KBM-7 (cell line): ENCODE measurements at places on chromosomes 7 and 10.

- no peak for DNase-seq
These were observed 133.2 kb downstream of the CAMK1D start for GRCh38 chr10:12482587-12482986.

DNA sequence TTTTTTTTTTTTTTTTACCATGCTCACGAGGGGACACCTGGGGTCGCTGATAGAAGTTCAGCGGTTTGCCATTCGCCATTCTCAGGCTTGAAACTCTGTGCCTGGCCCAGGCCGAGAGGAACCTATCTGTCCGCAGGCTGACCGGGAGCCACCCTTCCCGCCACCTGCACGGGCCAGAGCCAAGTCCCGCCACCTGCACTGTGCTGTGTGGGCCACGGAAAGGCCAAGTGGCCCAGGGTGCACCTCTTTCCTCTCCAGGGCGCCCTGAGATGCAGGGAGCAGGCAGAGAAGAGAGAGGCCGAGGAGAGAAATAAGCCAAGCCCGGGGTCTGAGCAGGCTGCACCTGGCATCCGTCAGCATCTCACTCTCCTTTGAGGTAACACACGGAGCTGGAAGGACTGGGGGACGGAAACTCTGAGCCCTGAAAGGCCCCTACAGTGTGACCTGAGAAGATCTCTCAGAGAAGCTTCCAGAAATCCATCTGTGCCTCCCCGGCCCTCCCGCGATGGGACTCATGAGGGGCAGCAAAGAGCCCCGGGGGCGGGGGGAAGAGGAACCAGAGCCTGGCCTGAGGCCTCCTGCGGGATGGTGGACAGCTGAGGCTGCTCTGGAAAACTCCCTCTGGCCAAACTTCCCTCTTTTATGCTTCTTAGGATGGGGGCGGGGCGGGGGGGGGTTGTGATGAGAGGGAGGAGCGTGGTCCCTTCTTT is 46.6 kb downstream of the PRKAG2 start:
- DNase-seq: no peak

DNA sequence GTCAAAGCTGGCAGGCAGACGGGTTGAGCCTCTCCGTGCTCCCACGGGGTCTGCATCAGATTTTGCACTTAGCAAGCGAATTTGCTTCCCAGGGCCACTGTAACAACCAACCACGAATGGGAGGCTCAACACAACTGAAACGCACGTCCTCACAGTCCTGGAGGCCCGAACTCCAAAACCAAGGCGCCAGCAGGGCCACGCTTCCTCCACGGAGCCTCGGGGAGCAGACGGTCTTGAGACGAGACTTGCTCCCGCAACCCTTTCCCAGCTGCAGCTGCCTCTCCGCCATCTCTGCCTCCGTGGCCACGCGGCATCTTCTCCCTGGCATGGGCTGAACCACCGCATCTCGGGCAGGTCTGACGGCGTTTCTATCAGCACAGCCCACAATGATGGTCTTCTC is 30.2 kb upstream of the INSIG1 start:
- DNase-seq: no peak

GRCh38 chr7:36207451-36208291 is 54.6 kb downstream of the EEPD1 start:
- peak; percentile 78 for DNase-seq

- no peak for DNase-seq
These were observed 106.2 kb downstream of the ZMYND11 start for GRCh38 chr10:241451-241850.

- no peak for DNase-seq
These were observed 20.3 kb upstream of the TIAL1 start for GRCh38 chr10:119616882-119617570.

DNA sequence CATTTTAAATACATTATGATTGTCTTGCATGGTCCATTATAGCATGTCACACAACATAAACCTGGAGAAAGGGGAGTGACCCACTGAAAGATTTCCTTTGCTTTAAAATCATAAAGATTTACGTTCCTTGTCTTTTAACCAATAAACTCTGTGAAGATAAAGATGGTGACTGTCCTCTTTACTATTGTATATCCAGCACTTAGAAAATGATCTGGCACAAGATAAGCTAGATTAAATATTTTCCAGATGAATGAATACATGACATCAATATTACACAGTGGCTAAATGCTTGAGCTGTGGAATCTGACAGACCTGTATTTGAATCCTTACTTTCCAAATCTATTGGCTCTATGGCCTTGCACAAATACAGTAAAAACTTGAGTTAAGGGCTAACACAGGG is 938.4 kb downstream of the SORCS1 start:
- no peak for DNase-seq

DNA sequence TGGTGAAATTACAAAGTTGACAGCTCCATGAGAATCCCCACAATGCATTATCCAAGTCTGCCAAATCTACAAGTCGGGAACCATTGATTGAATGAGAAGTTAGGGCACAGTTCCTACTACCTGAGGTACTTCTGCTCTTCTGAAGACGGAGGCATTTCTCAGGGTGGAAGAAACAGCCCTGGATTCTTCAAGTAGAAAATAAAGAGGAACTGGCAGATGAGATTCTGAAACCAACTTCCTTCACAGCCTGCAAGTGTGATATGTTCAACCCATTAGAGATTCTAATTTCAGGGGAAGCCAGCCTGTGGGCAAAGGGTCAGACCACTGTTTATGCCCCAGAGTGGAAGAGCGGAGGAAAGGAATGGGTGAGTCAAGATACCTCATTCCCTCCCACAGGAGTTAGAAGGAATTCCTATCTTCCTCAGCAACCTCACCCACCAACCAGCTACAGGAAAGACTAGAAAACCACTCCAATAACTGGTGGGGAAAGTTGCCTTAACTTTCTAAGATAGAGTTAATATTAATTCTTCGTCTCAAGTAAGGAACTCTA is 50.5 kb upstream of the BMPER start:
- DNase-seq: no peak

GRCh38 chr10:74056050-74056818 is 58.3 kb downstream of the VCL start:
- DNase-seq: no peak

- DNase-seq: no peak
These were observed 26.3 kb downstream of the CREM start for GRCh38 chr10:35152992-35153391.

GRCh38 chr10:71264345-71265200 is 52.2 kb downstream of the UNC5B start:
- no peak for DNase-seq

DNA sequence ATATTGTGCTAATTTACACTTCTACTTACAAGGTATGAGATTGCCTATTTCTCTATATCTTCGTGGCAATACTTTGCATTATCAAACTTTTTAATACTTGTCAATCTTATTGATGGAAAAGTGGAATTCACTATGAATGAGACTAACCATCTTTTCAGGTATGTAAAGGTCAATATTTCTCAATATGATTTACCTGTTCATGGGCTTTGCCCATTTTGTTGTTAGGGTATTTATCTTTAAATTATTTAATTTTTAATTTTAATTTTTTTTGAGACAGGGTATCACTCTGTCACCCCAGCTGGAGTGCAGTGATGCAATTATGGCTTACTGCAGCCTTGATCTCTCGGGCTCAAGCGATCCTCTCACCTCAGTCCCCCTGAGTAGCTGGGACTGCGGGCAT is 47.8 kb upstream of the LCOR start:
- DNase-seq: no peak

DNA sequence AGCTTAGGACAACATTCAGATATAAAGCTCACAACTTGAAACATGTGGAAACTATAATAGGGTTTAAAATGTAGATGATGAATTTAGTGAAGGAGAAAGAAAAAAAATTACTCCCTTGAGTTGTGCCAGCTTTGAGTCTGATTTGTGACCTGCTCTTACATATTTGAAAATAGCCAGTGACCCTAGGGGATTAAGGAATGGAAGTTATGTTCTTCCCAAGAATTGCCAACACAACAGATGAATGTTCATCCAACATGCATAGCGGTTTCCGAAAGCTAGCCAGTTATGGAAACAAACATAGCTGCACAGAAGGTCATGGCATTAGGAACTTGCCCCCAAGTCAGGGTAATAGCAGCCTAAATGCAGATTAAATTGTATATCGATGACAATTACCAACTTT is 10.8 kb downstream of the TMEM196 start:
- no peak for DNase-seq

DNA sequence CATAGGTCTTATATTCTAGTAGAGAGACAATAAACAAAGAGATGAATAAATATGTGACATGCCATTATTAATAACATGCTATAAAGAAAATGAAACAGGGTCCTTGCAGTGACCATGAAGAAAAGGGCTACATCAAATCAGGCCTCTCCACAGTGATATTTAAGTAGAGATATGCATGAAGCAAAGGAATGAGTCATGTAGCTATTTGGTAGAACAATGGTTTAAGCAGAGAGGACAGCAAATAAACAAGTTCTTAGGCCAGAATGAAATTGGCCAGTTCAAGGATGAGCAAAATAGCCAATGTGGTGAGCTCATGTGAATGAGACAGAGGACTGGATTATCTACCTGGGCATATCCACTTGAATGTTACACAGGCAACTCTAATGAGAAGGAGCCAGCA is 172.2 kb upstream of the FERD3L start:
- DNase-seq: no peak

GRCh38 chr10:80444646-80445319 is 9.3 kb upstream of the TSPAN14 start:
- peak; percentile 89 for DNase-seq

- DNase-seq: no peak
These were observed 60.9 kb downstream of the ABCC2 start for GRCh38 chr10:99843310-99843709.

GRCh38 chr7:50783303-50783702 is 607 bp upstream of the GRB10 start:
- DNase-seq: no peak

DNA sequence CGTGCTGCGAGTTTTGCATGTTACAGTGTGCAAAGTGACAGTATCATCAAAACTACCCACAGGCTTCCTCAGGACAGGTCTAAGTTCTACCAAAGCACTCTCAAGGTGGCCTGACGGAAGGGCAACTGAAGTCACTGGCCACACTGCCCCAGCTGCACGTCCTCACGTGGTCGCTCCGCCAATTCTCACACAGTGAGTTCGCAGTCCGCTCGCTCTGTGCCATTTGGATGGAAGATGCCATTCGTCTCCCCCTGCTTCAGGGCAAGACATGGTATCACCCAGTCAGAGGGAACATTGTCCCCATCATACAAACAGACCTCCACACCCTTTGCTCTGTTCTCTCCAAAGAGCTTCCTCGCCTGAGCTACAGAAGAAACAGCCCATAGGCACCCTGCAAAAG is 109.6 kb upstream of the COBL start:
- no peak for DNase-seq

- no peak for DNase-seq
These were observed 14.7 kb downstream of the SRI start for GRCh38 chr7:88205179-88205578.

- DNase-seq: no peak
These were observed 696.7 kb downstream of the LRMDA start for GRCh38 chr10:76127984-76128589.

DNA sequence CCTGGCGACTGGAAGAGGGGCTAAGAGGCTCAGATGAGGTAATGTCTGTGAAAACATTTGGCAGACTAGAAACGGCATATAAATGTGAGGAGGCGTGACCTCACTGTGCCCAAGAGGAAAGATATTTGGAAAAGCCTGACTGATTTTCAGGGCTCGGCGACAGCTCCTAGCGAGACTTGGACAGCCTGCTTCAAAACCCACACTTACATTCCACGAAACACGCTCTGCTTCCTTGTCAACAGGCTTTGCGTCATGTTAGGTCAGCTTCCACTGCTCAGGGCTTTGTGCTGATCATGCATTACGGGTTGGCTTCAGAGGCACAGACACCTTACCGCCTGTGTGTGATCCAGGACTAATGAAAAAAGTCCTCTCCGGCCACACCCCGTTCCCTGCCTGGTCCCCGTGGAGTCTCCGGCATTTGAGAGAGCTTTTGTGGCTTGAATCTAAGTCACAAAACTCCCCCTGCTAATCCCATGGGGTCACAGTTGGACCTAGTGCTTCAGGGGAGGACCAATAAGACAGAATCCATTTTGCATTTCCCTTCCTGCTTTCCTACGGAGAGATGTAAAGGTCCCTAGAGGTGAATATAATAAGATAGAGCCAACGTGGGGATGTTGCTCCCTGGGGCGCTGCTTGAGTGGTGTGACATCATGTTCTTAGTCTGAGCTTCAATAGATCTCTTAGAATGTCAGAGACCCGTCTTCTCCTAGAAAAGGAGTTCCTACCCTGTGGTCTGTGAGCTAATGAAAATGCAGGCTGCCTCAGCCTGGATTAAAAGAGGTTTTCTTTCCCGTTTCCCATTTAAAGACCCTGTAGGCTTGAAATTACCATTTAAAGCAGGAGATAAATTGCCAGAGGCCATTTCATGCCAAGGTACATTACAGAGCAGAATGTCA is 25.5 kb downstream of the FGFBP3 start:
- no peak for DNase-seq

DNA sequence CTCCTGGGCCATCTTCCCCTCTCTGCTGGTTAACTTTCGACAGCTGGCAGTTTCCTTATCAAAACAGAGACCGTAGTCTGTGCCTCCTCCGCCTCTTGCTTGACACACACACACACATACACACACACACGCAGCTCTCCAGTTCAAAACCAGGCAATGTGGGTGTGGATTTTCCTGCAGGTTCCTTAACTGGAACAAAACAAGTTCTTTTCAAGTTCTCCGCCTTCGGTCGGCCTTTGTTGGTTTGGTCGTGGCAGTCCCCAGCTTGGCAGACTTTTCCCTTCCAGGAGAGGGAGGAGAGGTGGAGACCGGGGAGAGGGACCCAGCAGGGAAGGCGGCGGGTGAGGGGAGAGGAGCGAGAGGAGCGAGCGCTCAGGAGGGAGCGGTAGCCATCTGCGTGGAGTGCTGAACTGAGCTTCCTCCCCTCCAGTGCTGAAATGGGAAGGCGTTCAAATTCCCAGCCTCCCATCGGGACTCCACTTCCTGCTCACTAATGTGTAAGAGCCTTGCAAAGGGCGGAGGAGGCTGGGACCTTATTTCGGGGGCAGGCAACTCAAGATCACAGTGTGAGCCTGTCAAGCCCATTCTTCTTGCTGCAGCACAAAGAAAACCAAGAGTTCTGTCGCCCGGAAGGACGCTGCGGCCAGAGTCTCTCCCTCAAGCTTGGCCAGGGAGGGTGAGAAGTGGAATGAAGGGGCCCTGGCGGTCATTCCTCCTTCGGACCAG is 120.6 kb downstream of the PRPF18 start:
- no peak for DNase-seq

GRCh38 chr7:10121631-10122030 is 852.0 kb upstream of the PHF14 start:
- DNase-seq: no peak
